Stimulated activated CD4-positive, alpha-beta T cell treated with anti-CD3 and anti-CD28 coated beads, Interleukin-12 subunit alpha, Interleukin-12 subunit beta, amount 100 ng/mL, for 24 hours (primary cell): ENCODE measurements at places on chromosomes 3 and 15.
A peak's percentile ranks its signal among the peaks of the same experiment; 100 is the strongest.

- DNase-seq = no peak
Observed at GRCh38 chr3:105327662-105328337, 38.9 kb upstream of the ALCAM start.

- DNase-seq = no peak
Observed at GRCh38 chr3:130671545-130672312, 74.9 kb downstream of the PIK3R4 start.

- no peak for DNase-seq
Observed at GRCh38 chr15:81899730-81900129, 146.1 kb downstream of the MEX3B start.

DNA sequence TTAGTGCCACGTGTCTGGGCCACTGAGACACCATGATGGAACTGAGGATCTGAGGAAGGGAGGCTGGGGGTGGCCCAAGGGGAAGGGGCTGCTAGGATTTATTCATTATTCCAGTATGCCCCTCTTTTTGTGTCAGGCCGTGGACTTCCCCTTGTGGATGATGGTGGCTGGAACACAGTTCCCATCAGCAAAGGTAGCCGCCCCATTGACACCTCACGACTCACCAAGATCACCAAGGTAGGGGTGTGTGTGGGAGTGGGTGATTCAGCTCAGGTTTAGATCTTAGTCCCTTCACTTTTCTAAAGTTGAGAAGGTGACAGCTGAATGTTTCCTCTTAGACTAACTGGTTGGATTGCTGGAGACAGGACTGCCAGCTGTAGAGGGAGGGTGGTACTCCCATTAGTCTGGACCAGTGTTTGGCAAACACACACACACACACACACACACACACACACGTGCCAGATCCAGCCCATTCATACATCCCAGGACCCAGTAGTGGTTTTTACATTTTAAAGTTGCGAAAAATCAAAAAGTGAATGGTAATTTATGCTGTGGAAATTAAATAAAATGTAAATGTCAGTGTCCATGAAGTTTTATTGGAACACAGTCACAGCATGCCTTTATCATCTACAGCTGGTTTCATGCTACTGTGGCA is 11.4 kb downstream of the EIF4G1 start:
- DNase-seq = no peak

GRCh38 chr15:70495991-70496599 is 267.3 kb downstream of the UACA start:
- DNase-seq = no peak

GRCh38 chr3:51683566-51683965 is 12.5 kb downstream of the TEX264 start:
- no peak for DNase-seq

GRCh38 chr15:33654860-33655259 is 313.4 kb upstream of the CHRM5 start:
- DNase-seq = no peak

- no peak for DNase-seq
Observed at GRCh38 chr3:24155276-24155675, 210.2 kb downstream of the NR1D2 start.

GRCh38 chr15:72141171-72142084 is 23.2 kb downstream of the SENP8 start:
- no peak for DNase-seq

DNA sequence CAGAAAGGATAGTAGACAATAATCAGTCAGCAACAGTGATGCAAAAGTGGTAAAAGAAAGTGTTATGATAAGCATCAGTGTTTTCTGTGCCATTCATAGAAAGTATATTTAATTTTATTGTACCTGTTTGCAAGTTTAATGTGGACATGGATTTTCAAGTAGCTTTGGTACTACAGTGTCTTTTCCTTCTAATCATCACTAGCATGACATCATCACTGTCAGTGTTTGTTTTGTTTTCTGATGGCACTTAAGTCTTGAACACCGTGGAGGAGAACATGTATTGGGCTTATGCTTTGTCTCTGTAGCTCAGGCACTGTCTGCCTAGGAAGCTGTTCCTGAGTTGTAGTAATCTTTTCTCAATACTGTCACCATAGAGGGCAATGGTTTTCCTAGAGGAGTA is 41.9 kb downstream of the SETD5 start:
- no peak for DNase-seq

DNA sequence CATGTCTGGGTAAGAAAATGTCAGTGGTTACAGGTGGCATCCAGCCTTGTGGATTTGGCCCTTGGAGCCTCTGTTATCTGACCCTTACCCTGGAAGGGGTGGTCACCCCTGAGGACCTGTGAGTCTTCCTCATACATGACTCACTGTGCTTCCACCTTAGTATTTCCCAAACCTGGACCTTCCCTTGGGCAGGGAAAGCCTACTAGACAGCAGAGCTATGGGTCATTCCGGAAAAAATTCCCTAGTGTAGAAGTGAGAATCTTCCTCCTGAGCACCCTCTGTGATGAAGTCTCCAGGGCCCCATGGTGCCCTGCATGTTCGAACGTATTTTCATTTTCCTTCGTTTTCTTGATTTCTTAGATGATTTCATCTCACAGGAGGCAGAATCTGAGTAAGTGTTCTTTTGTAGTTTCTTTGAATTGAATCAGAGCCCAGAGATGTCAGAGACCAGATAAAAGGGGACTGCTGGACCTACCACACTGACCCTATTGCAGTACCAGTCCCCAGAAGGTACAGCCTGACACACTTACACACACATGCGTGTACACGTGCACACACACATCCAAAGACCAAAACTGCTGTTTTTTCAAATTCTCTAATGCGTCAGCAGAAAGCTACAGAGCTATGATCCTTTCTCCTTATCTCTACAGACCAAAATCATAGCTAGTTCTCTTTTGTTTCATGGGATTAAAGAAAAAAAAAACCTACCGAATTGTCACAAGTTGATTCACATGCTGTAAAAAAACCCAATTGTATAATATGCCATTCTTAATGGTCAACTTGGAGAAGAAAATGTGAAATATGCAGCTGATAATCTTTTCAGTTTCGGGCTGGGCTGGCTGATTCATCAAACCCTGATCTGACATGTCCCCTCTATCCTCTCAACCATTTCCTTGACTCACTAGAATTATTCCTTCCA is 50.5 kb upstream of the ARHGEF3 start:
- DNase-seq = no peak

GRCh38 chr3:10470120-10471053 is 35.0 kb downstream of the ATP2B2 start:
- DNase-seq = no peak

DNA sequence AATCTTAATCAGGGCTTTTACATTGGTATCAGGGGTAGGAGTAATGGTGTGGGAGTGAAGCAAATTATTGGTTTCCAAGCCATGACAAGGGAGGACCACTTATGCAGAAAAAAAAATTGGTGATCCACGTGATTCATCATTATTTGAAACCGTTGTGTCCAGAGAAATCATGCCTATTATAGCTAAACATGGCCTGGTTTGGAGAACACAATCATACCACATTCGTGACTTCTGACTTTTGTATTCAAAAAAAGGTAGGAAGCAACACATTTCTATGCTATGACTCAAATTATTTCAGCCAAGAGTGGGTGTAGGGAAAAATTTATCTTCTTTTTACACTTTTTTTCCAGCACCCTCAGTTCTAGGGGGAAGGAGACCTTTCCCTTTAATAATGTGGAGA is 924.3 kb upstream of the GBE1 start:
- no peak for DNase-seq

- DNase-seq = no peak
Observed at GRCh38 chr3:13021141-13022114, 51.8 kb downstream of the IQSEC1 start.

DNA sequence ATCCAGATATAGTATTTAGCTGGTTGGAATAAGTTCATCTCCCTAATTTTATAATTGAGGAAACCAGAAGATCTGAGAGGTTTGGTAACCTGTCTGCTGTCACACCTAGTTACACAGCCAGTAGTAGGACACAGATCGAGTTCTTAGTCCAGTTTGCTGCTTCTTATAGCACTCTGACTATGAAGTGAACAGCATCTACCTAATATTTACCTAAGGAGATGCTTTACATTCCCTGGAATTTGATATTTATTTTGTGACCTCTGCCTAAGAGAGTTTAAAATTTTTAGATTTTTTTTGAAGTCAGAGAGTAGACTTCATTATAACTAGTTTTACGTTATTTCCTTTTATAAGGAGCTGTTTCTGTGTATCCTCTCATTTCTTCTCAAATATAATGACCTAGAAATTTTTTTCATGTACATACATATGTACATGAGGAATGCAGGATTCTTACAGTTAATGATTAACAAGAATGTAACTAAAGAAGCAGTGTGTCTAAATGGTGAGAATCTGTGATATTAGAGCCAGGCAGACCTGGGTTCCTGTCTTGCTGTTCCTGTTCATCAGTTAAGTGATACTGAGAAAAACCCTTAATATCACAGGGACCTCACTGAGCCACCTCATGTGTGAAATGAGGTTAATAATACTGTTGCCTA is 4.3 kb downstream of the ARHGEF26 start:
- no peak for DNase-seq

DNA sequence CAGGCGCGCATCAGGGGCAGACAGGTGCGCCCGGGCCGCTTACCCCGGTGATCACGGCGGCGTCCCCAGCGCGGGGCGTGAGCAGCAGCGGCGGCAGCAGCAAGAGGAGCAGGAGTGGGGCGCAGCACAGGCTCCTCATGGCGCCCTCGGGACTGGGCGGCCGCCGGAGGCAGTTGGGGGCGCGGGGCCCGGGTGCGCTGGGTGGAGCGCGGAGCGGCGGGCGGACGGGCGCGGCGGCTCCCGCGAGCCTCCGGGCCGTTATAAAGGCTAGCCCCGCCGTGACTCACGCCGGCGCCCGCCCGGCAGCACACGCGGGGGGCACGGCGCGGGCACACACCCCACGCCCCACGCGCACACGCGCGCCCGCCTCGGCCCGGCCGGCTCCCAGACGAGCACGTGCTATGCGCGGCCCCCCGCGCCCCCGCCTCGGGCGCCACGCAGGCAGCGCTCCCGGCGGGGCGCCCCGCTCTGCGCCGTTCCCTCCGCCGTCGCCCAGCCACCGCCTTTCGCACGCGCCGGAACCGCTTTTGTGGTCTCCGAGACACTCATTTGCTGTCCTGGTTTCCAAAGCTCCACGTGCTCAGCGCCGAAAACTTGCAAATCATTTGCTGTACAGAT is at the start of gene PROK2:
TSS of gene PROK2 (minus strand) at position 235 of the 618 bp plus-strand sequence. CDS start at position 139, 96 bp downstream.
- peak; percentile 13 for DNase-seq
